ENCODE measurements at places on chromosomes 2 and 18.

DNA sequence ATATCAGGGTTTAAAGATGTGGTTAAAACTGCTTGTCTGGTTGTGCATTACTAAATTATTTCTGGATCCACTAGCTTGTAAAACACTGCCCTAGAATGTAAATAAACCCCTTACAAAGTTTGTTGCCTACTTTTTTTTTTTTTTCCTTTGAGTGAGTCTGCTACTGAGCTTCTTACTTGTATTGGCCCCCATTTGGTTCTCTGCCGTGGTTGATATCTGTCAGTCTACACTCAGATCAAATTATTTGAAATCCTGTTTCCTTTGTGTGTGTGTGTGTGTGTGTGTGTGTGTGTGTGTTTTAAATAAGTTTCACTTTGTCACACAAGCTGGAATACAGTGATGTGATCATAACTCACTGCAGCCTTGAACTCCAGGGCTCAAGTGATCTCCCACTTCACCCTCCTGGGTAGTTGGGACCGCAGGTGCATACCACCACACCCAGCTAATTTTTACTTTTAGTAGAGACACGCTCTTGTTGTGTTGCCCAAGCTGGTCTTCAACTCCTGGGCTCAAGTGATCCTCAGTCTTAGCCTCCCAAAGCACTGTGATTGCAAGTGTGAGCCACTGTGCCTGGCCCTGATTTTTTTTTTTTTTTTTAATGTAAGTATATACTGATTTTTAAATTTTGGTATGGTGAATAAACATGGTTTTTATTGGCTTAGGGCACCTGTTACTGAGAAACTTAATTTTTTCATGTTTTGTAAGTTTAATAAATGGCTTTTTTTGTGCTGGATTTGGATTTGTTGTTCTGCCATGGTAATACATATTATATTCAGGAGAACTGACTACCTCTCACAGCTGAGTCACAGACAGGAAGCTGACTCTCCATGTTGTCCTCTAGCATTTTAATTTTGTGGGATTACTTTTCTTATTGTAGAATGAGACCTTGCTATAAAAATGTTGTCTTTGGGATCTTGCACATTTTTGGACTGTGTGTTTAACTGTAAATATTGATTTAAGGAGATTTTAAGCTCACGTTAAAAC lies 48.5 kb downstream of the MAP4K4 start:
- DNase-seq: no peak

- DNase-seq: no peak
Measured at GRCh38 chr18:60188958-60189357, 183.6 kb downstream of the MC4R start.

GRCh38 chr2:84958135-84959059 lies 12.6 kb upstream of the KCMF1 start:
- no peak for DNase-seq

- DNase-seq: no peak
Measured at GRCh38 chr2:11602563-11603204, 67.3 kb downstream of the NTSR2 start.

DNA sequence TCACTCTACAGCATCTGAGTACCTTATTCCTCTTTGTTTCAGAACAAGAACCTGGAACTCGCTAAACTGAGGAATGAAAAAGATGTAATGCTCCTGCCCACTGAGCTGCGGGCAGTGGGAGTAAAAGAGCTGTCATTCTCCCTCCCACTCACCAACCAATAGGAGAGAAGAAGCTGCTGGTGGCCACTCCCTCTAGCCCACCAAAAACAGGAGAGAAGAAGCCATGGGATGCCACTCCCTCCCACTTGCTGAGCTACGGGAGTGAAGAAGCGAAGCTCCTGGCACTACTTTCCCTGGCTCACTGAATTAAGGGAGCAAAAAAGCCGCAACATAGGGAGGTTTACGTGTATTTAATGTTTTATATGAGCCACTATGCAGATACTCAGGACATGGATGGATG lies 53.7 kb downstream of the RIT2 start:
- no peak for DNase-seq

DNA sequence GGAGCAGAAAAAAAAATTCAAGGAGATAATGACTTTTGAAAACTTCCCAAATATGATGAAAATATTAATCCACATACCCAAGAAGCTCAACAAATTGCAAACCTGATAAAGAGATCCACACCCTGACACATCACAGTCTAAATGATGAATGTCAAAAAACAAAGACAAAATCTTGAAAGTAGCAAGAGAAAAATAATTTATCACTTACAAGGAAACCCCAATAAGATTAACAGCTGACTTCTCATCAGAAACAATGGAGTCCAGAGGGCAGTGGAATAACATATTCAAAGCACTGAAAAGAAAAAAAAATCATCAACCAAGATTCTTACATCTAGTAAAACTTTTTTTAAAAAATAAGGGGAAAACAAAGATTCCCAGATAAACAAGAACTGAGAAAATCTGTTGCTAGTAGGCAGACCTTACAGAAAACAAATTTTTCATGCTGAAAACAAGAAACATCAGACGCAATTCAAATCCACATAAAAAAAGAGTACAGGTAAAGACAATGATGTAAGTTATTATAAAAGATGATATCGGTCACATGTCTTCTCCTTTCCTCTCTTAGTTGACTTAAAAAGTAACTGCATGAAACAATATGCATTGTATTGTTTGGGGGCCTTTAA lies 21.3 kb downstream of the SLC66A2 start:
- DNase-seq: no peak

DNA sequence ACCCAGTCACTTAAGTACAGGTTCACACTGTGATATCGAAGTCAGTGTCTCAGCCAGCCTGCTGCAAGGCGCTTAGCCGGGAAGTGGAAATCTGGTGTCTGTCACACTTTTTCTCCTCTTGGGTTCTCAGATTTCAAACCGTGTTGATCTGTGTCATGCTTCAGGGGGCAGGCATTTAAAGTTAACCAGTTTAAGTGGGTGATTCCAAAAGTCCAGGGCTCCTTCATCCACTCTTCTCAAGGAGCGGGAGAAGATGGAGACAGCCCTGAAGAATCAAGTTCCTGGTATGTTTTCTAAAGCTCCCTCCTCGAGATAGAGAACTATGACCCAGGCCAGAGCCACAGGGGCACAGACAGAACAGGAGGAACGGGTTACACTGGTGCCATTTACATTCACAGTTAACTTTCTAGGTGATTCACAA lies 331.7 kb downstream of the GBX2 start:
- DNase-seq: no peak

DNA sequence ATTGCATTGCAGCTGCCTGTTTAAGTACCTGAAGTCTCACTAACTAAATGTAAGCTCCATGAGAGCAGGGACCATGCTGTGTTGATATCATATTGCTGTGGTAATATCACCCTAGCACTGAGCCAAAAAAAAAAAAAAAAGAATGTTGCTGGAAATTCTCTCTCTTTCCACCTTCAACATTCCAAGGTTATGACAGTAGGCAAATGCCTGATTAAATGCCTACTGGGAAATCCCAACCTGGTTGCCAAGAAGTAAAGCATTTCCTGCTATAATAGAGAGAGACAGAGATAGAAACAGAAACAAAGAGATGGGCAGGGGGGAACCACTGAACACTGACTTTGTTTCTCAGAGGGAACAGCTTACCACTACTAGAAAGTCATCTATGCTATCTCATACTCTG lies 1604.2 kb downstream of the LRP1B start:
- no peak for DNase-seq
